Globus pallidus (tissue), 1 donor: ENCODE measurements at places on chromosomes 2 and 18.

DNA sequence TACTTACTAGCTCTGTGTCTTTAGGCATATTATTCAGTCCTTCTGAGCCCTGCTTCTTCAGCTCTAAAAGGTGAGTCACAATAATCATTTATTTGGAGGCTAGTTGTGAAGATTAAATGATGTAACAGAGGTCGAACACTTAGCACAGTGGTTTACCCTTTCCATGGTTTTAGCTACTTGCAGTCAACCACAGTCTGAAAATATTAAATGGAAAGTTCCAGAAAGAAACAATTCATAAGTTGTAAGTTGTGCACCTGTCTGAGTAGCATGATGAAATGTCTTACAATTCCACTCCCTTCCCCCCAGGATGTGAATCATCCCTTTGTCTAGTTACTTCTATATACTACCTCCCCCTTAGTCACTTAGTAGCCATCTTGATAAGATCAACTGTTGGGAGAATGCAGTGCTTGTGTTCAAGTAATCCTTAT, 217.6 kb upstream of the THUMPD2 start:
- no peak for DNase-seq

GRCh38 chr2:227363756-227364155, 15.3 kb downstream of the TM4SF20 start:
- DNase-seq, result peak; percentile 44

DNA sequence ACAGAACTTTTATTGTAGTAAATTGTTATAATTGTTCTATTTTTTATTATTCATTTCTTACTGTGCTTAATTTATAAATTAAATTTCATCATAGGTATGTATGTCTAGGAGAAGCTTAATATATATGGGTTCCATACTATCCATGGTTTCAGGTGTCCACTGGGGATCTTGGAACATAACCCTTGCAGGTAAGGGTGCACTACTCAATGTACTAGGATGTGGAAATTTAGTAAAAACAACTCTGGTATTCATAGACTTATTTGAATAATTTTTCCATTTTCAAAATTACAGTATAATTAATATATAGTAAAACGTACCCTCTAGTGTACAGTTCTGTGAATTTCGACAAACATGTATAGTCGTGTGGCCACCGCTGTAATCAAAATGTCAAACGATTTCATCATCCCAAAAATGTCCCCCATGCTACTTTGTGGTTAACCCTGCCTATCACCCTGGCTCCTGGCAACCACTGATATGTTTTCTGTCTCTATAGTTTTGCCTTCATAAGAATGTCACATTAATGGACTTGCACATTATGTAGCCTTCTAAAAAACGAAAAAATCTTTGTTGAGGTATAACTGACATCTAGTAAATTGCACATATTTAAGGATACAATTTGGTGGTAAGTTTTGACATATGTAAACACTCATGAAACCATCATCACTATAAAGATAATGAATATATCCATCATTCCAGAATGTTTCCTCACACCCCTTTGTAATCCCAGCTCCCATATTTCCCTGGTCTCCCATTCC, 45.7 kb downstream of the ARL5A start:
- DNase-seq, result no peak

DNA sequence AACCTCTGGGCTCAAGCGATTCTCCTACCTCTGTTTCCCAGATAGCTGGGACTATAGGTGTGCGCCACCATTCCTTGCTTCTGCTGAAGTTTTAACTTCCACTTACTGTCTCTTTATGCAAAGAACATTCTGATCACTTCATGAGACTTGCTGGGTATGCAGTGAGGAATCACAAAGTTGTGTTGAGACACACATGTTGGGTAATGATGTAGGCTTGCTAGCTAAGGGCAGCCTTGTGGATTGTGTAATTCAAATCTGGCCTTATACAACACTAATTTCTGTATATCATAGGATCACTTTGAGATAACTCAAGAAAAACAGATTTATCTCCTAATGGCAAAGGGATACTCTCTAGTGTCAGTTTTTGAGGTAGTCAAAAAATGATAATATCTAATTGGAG, 24.2 kb downstream of the XRCC5 start:
- DNase-seq, result no peak

DNA sequence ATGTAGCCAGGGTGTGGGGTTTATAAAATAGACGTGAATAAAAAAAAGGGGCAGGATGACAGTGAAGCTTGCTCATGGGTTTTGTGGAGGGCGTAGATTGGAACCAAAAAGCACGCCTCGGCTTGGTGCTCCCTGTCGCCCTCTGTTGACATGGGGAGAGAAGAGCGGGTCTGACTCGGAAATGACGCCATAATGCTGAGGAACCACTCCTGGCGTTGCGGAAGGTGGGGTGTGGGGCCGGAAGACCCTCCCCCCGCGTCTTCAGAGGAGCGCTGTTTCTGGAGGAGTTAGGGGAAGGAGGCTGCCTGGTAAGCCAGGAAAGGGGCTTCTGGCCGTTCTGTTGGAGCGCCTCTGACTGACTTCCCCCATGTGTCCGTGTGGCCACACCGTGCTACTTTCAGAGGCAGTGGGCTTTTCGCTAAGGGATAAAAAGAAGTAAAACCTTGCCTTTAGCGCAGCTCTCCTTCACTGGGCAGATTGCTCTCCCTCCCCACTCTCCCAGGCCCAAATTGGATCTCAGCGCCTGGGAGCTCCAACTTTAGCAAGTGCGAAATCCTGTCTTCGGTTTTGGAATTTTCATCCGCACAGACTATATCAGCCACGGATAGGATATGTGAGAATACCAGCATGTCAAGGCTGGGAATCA, 42.8 kb downstream of the PLEKHA3 start:
- DNase-seq, result peak; percentile 75

DNA sequence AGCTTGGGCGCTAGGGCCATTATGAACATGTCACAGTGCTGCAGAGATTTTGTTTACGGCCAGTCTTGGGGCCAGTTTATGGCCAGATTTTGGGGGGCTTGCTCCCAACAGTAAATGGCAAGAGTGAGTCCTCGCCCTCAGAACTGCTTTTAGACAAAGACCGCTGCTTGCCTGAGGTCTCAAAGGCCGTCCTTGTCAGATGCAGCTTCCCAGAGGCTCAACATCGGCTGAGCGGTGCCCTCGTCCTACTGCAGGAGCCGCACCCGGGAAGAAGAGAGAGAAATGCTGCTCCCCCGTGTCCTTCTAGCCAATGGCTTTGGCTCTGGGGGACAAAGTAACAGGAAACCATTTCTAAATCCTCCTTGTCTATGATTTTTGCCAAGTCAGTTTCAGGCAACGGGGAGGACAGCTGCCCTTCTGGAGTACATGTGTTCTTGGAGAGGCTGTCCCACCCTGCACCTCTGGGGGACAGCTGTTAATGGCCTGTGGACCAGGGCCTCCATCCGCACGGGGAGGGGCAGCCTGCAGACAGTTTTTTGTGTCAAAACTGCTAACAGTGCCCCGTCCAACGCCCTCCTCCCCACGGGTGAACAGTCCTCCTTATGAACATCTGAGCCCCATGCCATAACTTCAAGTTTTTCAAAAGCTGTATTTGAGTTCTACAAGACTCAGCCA, 66.1 kb downstream of the C18orf63 start:
- no peak for DNase-seq

DNA sequence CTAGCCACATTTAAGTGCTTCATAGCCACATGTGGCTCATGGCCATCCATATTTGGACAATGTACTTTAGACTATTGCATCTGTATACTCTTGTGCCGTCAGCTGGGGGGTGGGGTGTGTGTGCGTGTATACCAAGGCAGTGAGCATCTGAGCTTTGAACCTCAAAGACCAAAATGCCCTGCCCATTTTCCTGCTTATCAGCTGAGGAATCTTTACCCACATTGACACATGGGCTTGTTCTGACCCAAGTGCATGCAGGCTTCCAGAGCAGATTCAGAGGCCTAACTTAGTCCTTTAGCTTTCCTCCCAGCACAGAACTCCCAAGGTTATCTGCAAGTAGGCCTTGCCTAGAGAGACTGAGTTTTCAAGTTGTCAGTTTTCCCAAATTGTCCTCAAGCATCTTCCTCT, 11.1 kb upstream of the MOCOS start:
- no peak for DNase-seq

- DNase-seq, result no peak
These were observed 98.2 kb downstream of the ZNF521 start for GRCh38 chr18:25253779-25254178.

GRCh38 chr18:23689031-23689615, at the start of gene LAMA3:
Gene LAMA3 (plus strand): TSS chr18:23689453. CDS start chr18:23689684, 231 bp downstream.
- no peak for DNase-seq

GRCh38 chr2:234293973-234294372, 202.9 kb downstream of the ARL4C start:
- DNase-seq, result no peak

GRCh38 chr2:55391615-55392242, 27.9 kb downstream of the CCDC88A start:
- DNase-seq, result no peak

DNA sequence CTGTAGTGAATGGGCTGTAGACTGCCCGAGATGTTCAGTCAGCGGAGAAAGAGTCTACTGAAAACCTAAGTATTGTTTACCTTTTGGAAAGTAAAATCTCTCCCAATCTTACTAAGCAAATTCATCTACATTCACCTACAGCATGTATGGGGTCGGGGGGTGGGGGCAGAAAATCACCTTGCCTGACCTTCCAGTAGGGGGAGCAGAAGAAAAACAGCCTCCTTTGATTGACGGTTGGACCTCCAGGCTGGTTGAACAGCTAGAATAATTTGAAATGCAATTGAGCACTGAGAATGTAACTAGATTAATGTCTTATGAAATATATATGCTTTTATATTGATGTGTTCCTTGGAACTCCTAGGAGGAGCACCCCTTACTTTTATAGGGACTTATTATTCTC, 10.0 kb downstream of the LRATD1 start:
- DNase-seq, result no peak

DNA sequence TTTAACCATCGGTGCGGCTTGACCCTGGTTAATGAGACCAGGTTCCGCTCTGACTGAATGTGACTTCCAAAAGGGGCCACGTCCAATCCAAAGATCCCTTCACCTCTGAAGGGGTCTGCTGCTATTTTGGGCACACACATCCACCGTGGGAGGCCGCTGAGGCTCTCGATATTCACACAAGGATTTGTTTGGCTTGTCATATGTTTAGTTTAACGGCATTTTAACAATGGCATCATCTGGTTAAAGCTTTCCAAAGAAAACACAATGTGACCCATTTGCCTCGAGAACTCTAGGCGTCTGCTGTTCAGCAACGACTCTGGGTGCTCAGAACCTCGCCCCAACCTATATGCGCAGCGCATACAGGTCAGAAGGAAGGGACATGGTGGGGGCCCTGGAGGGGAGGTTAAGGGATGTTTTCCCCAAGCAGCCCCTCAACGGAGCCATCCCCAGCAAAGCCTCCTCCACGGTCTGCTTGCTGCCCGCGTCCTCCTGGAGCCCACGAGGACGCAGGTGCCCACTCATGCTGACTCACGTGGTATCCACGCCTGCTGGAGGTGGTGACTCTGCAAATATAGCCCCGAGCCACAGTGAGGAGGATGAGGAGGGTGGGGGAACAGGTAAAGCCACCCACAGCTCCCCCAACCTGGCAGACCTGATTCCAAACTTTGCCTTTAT, 260.3 kb downstream of the HDAC4 start:
- no peak for DNase-seq

GRCh38 chr2:226754821-226755604, 44.6 kb downstream of the IRS1 start:
- no peak for DNase-seq

GRCh38 chr2:24409700-24410556, 49.6 kb upstream of the ITSN2 start:
- peak; percentile 70 for DNase-seq

- DNase-seq, result no peak
These were observed 38.2 kb downstream of the GPD2 start for GRCh38 chr2:156474401-156474800.

GRCh38 chr2:160909781-160910242, 250.4 kb upstream of the TANK start:
- no peak for DNase-seq

- DNase-seq, result no peak
These were observed 274.9 kb upstream of the LRRTM4 start for GRCh38 chr2:77797088-77797487.

DNA sequence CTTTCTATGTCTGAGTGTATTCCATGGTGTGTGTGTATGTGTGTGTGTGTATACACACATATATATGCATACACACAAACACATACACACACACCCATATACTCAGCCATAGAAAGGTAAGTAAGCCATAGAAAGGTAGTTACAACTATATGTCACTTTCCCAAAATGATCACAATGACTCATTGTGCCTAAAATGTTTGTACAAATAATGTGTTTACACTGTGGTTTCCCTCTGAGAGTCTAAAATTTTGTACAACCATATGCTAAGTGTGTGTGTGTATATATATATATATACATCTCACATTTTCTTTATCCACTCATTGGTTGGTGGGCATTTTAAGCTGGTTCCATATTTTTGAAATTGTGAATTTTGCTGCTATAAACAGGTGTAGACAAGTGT, 55.3 kb upstream of the CSRNP3 start:
- no peak for DNase-seq

DNA sequence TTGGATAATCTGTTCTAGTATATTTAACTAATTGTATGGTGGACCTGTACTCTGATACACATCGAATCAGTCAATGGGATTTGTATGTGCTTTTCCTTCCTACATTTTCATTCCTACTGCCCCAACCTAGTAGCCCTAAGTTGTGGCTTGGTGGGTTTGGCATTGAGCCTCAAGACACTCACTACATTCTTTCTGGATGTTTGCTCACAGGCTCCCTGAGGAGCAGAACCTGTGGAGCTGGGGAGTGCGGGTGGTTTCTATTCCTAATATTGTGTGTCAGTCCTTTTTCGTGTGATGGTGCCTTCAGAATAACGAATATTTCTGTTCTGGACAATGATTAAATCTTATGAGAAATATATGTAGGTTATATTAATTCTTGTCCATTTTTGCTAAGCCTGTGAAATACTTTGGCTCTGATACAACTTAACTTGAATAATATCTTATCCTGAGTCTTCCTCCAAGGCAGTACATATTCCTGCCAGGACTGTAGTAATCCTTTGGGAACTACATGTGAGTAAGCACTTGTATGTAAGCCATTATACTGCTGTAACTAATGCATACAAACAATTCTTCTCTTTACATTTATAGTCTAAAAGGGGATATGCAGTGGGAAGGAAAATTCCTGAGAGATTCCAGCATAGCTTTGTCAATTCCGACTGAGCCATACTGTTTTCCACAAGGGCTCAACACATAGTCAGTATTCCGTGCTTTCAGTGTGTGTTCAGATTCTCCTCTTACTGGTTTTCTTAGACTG, 150.6 kb downstream of the AGPS start:
- DNase-seq, result no peak
